ENCODE measurements at places on chromosomes 6 and 20.

- no peak for DNase-seq
Observed at GRCh38 chr6:134830940-134831339, 119.0 kb downstream of the ALDH8A1 start.

- DNase-seq, result no peak
Observed at GRCh38 chr20:16314748-16315159, 258.5 kb downstream of the KIF16B start.

DNA sequence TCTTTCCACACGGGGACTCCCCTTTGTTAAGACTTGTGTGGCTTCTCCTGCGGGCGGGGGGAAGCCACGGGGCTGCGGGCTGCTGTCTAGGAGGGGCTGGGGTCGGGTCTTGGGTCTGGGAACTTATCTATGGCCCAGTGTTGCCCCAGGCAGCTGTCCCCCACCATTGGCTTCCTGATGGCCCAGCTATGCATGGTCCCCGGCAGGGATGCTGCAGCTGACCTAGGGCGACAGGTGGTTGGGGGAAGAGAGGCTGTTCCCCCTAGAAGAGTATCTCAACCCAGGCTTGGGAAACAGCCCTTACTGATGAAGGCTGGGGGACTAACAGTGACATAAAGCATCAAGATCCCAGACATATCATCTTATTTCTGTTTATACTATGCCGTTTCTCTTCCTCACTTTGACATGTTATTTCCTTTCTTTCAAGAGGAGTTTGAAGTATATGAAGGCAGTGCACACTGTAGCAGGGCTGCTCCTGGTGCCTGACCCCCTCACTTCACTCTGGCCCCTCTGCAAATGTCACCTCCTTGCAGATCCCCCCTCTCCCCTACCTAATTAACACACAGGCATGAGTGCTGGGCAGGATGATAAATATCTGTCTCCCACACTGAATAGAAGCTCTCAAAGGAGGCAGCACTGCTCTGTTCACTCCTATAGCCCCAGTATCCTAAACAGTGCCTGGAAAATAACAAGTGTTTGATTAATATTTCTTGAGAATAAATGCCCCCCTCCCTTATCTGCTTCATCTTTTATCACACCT lies 87.0 kb downstream of the HIVEP2 start:
- DNase-seq, result no peak

GRCh38 chr6:96864216-96865054 lies 27.2 kb upstream of the GPR63 start:
- no peak for DNase-seq

- DNase-seq, result peak; percentile 77
Observed at GRCh38 chr6:39347906-39348585, 25.5 kb upstream of the KCNK16 start.

- DNase-seq, result no peak
Observed at GRCh38 chr6:55034752-55035151, 139.6 kb upstream of the HCRTR2 start.

DNA sequence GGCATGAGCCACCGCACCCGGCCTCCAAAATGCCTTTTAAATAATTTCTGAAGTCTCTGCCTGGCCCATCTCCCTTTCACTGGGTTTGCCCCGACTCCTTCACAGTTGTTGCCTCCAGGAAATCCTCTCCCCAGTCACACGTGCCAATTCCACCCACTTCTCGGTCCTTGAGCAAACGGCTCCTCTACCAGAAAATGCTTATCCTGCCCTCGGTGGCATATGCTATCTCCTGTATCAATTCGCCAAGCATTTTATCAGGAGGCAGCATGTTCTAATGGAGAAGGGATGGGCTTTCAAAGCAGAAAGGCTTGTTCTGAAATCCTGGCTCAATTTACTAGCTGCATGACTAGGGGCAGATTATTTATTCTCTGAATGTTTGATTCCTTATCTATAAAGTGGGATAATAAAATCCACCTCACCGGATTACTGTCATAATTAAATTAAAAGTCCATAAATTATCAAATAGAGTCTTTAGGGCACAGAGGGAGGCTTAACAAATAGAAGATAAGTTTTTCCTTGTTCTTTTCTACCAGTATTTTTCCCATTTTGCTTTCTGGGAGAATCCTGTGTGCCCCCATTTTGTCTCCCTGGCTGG lies 66.3 kb downstream of the PPP1R3G start:
- DNase-seq, result no peak

Measured in left ventricle myocardium superior (tissue), 1 donor.